ENCODE measurements at places on chromosomes 4 and X.

DNA sequence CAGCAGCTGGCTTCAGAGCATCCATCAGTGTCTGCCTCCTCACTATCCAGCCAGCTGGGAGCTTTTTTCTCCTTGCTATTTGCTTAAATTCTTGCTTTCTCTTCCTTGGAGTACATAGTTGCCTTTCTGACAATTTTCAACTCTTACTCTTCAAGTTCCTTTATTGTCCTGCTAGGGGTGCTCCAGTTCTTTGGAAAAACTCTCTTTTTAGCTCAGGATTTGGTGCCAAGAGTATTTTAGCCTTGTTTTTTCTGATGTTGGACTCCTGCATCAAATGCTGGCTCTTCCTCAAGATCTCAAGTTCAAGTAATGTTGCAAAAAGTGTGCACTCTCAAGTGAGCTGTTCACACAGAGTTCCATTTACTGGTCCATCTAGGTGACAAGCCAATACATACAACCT, 126.4 kb downstream of the KDR start:
- DNase-seq, result no peak

DNA sequence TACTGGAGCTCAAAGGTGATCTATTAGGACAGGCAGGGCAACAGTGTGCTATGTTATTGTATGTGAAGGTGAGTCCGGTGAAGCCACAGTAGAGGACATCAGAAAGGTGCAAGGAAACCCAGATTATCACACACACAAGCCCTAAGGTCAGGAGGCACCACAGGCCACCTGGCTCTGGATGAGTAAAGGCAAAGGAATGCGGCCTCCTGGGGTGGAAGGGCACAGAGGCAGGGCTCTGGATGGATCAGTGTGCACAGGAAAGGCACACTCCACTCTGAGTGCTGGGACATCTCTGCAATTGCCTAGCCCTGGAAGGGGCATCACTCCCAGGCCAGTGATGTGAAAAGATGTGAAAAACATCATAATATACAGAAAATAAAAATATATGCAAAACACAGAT, 683.5 kb downstream of the TRIML1 start:
- DNase-seq, result no peak

GRCh38 chrX:123291623-123292022, 107.5 kb downstream of the GRIA3 start:
- DNase-seq, result no peak

DNA sequence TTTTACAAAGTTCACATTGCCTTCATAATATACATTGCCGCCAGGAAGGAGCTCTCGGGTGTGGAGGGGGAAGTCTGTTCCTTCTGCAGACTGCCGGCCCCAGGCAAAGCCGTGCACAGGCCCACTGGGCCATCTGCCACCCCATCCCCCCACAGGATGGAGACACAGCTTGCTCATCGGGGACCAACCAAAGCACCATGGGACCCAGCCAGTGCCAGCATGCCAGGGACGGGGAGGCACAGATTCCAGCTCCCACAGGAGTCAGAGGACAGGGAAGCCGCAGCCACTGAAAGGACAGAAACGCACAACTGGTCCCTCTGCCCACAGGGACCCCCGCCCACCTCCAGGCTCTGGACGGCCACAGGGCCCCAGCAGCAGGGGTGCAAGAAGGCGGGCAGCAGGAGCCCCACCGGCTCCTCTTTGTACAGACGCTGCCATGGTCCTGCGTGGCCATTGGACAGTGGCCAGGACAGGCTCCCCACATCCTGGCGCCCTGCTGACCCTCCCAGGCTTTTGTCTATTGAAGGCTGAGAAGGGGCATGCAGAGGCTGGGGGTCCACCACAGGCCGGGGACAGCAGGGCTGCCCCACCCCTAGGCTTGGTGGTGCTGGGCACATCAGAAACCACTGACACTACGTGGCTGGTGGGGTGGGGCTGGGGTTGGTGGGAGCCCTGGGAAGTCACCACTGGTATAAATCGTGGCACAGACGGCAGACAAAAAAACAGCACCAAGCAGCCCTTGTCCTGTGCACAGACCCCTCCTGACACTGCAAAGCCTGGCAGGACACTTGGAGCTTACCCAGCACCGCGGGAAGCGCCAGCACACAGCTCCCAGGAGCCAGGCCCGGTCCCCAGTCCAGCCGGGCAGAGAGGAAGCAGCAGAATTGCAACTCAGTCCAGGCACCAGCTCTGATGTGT, 89.0 kb downstream of the FAM53A start:
- DNase-seq, result no peak

DNA sequence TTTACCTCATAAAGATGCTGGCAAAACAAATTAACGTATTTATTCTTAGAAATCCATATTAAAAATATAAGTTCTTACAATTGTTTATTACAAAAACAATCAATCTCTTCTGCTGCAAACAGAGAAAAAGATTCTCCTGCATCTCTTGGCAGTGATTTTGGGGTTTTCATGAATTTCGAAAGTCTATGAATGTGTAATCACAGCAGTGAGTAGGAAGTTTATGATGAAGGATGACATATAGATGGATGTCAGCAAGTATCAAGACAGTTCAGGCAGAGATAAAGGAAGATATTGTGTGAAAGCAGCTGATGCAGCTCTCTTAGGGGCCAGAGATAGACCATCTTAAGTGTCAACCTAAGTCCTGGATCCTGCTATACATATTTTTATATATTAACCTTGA, 196.9 kb upstream of the BANK1 start:
- DNase-seq, result no peak

DNA sequence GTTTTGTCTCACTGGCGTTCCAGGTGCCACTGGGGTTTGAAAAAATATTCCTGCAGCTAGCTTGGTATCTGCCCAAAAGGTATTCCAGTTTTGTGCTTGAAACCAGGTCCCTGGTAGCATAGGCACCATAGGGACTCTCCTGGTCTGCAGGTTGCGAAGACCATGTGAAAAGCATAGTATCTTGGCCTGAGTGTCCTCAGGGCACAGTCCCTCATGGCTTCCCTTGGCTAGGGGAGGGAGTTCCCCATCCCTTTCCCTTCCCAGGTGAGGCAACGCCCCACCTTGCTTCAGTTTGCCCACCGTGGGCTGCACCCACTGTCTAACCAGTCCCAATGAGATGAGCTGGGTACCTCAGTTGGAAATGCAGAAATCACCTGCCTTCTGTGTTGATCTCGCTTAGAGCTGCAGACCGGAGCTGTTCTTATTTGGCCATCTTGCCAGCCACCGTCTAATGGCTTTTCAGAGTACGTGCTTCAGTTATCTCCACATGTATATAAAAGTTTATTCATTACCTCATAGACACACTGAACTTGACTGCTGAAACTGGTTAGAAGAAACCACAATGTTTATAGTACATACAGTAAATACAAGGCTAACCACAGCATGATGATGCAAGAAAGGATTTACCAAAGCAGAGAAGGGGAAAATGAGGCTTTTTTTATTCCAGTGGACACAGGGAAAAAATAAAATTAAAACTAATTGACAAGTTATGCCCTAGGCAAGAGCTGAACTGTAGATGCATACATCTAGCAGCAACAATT, 10.6 kb downstream of the PBDC1 start:
- no peak for DNase-seq

GRCh38 chr4:182537031-182537795, 294.0 kb downstream of the TENM3 start:
- no peak for DNase-seq

- DNase-seq, result no peak
Observed at GRCh38 chrX:68084765-68085164, 348.5 kb downstream of the OPHN1 start.

GRCh38 chr4:183612329-183613250, 46.4 kb downstream of the RWDD4 start:
- DNase-seq, result no peak

DNA sequence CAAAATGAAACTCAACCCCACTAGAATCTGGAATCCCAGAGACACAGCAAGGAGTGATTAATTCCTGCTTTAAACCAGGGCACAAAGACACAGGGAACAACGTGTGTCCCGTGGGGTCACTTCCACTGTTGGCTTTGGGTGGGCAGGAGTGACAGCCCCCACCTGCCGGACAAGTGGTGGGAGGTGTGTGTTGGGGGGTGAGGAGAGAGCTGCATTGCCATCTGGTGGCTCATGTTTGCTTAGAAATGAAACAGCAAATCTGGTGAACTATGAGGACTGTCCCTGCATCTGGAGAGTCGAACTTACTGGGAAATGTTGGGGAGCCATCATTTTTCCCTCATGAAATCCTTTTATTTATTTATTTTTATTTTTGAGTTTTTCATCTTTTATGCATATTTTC, 75.9 kb upstream of the AFAP1 start:
- no peak for DNase-seq

GRCh38 chrX:19627533-19627932, 112.2 kb upstream of the MAP3K15 start:
- DNase-seq, result no peak

DNA sequence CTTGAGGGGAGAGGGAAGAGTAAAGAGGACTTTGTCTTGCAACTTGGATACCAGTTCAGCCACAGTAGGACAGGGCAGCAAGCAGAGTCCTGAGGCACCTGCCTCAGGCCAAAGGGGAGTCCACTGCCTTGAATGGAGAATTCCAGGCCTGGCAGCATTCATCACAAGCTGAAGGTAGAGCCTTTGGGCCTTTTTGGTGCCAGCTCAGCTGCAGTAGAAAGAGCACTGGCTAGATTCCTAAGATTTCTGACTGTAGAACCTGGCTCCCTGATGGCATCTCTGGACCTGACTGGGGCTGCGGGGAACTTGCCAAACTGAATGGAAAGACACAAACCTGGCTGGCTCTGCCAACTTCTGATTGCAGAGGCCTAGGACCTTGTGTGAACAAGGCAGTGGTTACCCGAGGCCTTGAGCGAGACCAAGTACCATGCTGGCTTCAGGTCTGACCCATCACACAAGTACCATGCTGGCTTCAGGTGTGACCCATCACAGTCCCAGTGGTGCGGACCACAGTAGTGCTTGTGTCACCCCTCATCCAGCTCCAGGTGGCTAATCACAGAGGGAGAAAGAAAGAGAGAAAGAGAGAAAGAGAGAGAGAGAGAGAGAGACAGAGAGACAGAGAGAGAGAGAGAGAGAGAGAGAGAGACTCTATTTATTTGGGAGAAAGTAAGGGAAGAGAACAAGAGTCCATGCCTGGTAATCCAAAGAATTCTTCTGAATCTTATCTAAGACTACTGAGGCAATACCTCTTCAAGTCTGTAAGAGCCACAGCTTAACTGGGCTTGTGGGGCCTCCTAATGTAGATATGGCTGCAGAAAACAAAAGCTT, 137.6 kb upstream of the SPIN4 start:
- DNase-seq, result no peak

DNA sequence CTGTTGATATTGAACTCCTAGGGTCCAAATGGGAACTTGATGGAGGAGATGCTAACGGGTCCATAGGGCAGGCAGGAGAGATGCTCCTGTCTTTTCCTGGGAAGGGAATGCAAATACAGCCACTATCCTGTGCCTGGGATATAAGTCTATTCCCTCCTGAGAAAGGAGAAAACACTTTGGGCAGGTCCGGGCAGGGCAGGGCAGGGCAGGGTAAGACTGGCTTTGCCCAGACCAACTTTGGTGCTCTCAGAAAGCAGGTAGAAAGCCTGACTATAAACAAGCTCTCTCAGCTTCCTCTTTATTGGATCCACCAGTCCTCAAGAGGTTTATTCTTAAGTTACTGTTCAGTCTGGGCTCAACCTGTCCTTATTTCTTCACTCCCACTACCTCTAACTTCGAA, 232.3 kb downstream of the PTTG2 start:
- DNase-seq, result no peak
